Activated naive CD4-positive, alpha-beta T cell treated with anti-CD3 and anti-CD28 coated beads, Interleukin-2, amount 50 U/mL, for 16 hours (primary cell): ENCODE measurements at places on chromosomes 1 and 21.

GRCh38 chr21:45407629-45408247 is 2.8 kb downstream of the COL18A1 start:
- DNase-seq, result no peak

DNA sequence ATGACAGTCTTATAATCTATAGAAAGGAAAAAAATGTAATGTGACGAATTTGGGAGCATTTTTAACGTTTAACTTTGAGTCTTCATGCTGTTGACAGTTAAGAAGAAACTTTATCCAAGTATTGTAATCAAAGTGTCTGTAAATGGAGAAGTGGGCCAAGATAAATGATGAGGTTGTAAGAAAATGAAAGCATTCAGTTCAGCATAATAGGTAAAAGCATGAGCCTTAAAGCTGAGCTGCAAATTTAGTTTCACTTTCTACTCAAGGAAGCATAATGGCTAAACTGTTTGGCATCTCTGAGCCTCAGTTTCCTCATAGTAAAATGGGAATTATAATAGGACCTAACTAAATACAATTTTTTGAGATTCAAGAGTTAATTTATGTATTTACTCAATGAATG is 1554.8 kb downstream of the KCNT2 start:
- no peak for DNase-seq

- no peak for DNase-seq
Observed at GRCh38 chr1:246302251-246302625, 204.8 kb downstream of the SMYD3 start.

GRCh38 chr1:64814427-64814826 is 69.6 kb downstream of the RAVER2 start:
- no peak for DNase-seq

- DNase-seq, result no peak
Observed at GRCh38 chr21:14526836-14527695, 19.0 kb downstream of the SAMSN1 start.

- DNase-seq, result no peak
Observed at GRCh38 chr21:37710546-37711285, 205.5 kb downstream of the KCNJ6 start.

GRCh38 chr1:196415978-196416377 is 192.3 kb downstream of the KCNT2 start:
- DNase-seq, result no peak

DNA sequence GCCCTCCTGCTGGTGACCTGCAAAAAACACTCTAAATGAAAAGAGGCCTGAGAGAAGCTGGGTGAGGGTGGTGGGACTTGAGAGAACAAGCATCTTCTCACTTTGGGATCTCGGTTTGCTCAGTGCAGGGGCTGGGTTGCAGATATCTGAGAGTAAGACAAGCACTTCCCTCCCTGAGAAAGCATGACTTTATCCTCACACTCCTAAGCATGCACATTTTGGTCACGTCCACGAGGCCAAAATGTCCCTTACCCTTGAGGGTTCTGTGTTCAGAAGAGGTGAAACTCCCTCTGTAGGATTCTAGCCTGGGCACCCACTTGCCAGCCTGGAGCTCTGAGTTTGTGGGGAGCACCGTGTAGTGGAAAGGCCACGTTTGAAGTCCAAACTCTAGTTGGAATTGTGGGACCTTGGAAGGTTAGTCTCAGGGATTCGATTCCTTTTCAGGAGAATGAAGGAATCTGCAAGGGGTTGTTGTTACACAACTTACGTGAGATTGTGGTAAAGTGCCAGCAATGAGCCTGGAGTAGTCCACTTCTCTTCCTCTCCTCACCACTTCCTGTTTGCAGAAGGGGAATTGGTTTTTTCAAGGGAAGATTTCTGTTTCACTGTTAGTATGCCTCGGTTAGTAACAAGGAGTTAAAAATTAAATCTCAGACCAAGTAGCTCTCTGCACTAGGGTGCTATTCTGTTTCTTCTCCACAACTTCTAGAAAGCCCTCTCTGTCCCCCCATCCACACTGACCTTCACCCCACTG is 3.0 kb downstream of the FCAMR start:
- DNase-seq, result no peak

DNA sequence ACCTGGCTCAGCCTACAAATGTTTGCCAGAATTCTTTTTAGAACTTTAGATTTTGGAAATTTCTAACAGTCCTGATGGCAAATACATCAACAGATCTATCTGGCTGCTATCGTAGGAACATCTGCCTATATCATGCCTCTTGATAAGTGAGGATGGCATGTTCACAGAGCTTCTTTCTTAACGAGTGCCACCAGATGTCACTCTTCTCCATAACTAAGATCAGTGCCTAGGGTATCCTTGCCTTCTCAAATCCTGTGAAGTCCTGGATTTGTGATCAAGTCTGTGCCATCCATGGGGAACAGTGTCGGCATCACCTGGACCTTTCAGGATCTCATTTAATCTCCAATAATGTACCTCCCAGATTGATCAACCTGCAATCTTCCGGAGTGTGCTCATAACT is 36.5 kb upstream of the CD5L start:
- DNase-seq, result no peak

DNA sequence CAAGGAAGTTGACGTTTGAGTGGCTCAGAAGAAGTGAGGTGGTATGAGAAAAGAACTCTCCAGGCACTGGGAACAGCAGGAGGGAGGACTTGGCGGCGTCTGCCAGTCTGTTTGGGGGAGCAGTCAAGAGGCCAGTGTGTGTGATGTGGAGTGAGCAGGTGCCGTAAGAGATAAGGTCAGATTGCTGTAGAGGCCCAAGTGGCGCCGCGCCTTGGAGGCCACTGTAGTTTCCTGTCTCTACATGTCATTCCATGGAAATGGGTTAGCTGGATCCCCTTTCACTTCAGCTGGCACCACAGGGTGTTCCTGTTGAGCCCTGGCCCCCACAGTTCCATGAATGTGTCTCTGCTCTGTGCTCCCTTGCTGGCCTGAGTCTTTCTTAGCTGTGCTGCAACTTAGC is 35.5 kb upstream of the PTPRF start:
- DNase-seq, result no peak

DNA sequence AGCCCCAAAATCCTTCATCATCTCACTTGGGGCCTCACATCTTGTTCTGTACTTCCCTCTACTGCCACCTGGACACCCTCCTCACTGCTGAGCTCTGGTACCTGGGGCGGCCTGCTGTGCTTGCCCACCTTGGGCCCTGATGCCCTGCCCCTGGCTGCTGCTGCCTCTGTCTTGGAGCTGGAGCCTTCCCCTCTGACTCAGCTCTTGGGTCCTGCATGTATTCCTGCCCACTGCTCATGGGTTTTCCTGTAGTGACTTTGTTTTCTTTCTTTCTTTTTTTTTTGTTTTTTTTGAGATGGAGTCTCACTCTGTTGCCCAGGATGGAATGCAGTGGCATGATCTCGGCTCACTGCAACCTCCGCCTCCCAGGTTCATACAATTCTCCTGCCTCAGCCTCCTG is 37.5 kb downstream of the TRAPPC10 start:
- DNase-seq, result no peak

- no peak for DNase-seq
Observed at GRCh38 chr1:178686407-178686806, 38.6 kb upstream of the RALGPS2 start.

- no peak for DNase-seq
Observed at GRCh38 chr1:204499511-204500468, 5.2 kb upstream of the PIK3C2B start.

DNA sequence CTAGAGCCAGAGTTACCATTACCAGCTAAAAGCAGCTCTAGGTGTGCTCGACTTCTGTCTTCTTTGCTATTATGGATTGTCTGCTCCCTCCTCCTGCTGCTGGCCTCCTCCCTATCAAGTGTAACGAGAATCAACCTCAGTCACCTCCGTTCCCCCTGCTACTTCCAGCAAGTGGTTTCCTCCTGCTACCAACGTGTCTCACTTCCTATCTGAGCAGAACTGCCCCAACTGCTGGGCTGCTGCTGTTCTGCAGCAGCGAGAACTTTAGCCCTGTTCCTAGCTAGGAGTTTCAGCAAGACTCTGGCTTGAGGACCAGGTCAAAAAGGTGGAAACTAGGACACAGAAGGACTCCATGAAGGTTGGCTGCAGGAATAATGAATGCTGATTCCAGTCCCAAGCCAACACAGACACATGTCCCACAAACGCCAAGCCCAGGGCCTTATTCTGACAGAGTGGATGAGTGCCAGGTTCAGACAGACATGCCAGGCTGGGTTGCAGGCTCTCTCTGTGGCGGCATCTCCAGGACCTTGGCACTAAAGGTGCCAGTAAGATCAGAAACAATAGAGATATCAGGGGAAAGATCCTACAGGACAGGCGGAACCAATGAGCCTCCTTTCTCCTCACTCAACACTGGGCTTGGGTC is 46.9 kb downstream of the CD34 start:
- peak; percentile 44 for DNase-seq

GRCh38 chr1:226940029-226940805 is at the start of gene COQ8A:
COQ8A (plus strand) TSS chr1:226940294; CDS start chr1:226961386, 21,092 bp downstream.
- DNase-seq, result peak; percentile 99

DNA sequence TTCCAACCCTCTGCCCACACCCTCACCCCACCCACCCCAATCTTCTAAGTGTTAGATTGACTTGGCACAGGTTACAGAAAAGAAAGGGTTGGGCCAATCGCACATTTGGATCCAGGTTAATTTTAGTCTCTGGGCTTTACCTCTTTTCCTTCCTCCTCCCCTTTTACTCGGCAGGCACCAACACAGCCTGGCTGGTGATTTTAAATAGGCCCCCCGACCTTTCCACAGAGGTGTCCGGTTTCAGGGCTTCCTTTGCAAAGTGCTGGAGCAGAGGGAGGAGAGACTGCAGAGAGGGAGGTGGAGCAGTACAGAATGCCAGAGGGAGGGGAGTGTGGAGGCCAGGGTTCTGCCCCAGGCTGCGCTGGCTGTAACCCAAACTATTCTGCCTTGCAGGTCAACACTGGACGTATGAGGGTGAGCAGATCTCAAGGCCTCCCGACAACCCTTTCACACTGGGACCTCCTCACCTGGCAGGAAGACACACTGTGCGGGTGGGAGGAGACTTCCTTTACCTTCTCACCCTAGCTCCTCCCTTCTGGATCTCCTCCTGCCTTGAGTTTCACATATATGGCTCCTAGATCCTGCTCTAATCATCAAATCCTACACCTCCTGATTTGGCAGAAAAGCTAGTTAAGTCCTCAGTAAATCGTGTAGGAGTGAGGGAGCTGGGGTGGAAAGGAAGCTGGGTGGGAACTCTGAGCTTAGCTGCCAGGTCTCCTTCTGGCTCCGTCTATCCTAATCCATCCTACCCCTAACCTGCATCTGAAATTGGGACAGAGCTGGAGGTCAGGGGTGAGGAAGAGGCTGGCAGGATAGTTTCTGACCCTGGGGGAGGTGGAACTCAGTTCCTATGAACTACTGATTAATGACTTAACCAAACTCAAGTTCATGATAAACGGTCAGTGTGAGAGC is 2.4 kb downstream of the CA14 start:
- DNase-seq, result no peak
